ENCODE measurements at places on chromosomes 16 and 17.

GRCh38 chr17:69477204-69477902 is 62.9 kb downstream of the MAP2K6 start:
- no peak for DNase-seq

DNA sequence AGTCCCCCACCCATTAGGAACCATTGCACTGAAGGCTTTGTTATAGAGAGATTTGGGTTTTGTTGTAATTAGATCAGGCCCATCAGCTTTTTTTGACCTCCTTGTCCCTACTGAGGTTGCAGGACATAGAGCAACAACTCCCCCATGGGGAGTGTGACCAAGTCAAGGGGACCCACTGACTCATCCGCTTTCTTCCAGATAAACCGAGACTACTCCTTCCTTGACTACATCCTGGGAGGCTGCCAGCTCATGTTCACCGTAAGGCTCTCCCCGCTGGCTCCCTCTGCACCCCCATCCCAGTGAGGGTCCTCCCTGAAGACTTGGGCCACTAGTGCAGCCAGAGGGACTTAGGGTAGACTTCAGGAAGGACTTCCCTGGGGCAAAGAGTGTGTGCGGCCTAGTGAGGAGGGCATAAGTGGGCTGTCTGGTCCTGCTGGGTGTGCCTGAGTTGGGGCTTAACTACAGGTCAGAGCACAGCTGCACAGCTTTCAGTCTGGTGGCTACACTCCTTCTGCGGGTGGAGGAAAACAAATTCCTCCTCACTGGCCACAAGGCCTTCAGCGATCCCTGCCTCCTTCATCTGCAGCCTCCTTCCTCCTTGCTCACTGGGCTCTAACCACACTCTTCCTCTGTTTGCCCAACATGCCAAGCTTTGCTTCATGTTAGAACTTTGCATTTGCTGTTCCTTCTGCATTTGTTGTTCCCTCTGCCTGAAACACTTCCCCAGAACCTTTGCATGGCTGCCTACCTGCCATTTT is 31.0 kb downstream of the CPNE2 start:
- no peak for DNase-seq

GRCh38 chr16:69150146-69150865 is 17.9 kb downstream of the UTP4 start:
- DNase-seq = peak; percentile 76

DNA sequence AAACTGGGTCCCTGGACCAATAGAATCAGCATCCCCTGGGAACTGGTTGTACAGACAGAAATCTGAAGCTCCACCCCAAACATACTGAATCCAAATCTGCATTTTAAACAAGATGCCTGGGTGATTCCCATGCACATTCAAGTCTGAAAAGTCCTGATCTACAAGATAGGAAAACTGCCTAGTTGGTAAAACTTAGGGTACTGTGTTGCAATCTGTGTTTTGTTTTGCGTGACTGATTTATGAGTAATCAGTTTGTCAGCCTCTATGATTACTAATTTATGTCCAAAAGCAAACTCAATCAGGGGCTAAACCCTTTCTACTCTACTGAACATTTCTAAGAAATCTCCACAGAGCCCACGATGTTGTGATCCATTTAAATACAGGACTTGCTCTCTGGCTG is 103.8 kb downstream of the YPEL2 start:
- DNase-seq = no peak

DNA sequence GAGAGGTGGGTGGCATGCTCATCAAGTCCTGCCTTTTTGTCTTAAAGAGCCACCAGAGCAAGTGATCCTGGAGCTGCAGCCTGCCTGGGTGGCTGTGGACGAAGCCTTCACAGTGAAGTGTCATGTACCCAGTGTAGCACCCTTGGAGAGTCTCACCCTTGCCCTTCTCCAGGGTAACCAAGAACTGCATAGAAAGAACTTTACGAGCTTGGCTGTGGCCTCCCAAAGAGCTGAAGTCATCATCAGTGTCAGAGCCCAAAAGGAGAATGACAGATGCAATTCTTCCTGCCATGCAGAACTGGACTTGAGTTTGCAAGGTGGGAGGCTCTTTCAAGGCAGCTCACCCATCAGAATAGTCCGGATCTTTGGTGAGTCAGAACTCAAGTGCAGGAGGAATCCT is 14.2 kb downstream of the CSH2 start:
- DNase-seq = no peak

DNA sequence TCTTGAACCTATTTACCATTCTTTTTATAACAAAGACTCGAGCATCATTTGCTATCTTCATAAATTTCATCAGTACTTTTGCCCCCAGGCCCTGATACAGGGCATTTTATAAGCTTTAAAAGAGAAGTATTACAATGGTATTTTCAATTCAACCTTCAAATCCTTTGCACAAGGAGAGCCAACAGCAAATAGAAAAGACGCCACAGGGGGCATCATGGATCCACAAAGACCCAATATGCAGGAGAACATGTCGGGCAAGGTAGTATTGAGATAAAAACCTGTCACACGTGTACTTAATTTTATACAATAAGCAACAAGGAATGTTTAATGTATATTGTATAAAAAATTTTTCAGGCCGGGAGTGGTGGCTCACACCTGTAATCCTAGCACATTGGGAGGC is 10.2 kb downstream of the MAP3K14 start:
- no peak for DNase-seq

GRCh38 chr17:68562736-68563135 is 38.4 kb downstream of the FAM20A start:
- DNase-seq = no peak

Measured in A549 (cell line).